Activated B cell treated with CpG ODN at 0.5 μM for 24 hours (primary cell): ENCODE measurements at places on chromosomes 4 and X. TPM values are rescaled to one million over a fixed set of nuclear protein-coding genes. Genes with fewer than 3 reads are reported as not detected.

- no peak for DNase-seq
Measured at GRCh38 chr4:84661191-84661939, 78.4 kb downstream of the CDS1 start.

GRCh38 chrX:97252111-97252510, 368.4 kb downstream of the RPA4 start:
- DNase-seq = no peak

GRCh38 chr4:25011135-25011866, 19.4 kb downstream of the LGI2 start:
- DNase-seq = no peak

DNA sequence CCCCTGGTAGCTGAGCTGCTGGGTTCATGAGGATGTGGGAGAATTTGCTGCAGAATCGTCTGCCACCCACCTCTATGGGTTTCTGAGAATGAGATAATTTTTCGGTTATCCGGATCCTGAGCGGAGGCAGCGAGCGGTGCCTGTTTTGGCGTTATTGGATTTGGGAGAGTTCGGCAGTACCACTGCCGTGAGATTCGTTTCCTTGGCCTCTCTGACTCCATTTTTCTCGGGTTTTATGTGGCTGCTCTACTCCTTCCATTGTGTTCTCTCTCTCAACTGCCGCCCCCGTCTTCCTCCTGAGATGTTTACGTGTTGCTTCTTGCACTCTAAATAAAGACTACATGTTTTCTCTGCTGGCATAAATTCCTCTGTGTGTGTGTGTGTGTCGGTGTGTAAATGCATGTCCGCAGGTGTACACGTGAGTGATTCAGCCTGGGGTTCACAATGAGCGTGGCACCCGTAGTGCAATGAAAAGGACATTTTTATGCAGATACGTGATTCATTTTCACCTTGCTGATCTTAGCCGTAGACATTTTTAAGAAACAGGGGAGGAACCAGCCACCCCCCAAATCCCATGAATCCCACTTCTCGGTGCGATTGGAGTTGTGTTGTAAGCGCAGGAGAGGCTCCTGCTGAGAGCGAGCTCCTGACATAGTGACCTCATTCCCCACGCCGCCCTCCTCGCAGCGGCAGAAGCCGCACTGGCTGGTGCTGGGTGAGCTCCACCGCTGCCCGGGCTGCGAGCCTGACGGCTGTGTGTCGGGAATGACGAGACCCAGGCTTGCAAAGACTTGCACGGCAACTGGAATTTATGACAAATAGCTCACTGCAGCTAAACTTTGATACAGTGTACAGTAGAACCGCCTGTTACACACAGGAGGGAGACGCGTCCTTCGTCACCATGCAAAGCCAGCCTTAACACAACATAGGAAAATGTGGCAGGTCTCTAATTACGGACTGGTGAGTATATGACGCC, 82.2 kb downstream of the STOX2 start:
- DNase-seq = no peak

DNA sequence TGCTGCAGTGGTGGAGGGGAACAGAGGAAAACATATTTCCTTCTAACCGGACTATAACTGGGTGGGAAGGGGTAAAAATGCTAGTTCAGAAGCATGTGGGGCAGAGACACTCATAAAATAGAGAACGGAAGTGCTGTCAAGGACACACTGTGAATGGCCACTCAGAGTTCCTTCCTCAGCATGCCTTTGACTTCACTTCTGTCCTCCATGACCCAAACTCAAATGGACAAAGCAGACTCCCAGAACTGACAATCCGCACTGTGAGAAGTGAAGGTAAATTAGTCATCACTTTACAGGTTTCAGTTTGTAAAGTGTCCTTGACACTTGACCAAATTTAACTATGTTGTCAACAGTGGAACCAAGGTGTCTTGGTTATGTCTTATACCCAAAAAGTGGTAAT, 30.2 kb upstream of the ELF2 start:
- no peak for DNase-seq

- no peak for DNase-seq
Measured at GRCh38 chr4:39608451-39608850, 30.2 kb downstream of the SMIM14 start.

DNA sequence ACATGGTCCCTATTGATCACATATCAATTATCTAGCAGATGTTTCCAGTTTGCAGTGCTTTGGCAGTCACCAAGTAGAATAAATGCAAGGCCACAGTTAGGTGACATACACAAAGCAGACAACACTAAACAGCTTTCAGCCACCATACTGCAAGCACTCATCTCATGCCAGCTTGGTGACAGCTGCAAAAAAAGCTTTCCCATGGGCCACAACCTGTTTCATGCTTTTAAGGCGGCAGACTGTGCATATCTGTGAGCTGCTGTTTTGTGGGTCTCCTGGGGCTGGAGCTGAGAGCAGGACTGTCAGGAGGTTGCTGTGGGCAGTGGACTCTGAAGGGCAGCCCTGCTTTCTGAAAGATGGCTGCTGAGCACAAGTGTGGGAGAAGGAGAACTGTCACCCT, 82.6 kb downstream of the FHDC1 start:
- no peak for DNase-seq

DNA sequence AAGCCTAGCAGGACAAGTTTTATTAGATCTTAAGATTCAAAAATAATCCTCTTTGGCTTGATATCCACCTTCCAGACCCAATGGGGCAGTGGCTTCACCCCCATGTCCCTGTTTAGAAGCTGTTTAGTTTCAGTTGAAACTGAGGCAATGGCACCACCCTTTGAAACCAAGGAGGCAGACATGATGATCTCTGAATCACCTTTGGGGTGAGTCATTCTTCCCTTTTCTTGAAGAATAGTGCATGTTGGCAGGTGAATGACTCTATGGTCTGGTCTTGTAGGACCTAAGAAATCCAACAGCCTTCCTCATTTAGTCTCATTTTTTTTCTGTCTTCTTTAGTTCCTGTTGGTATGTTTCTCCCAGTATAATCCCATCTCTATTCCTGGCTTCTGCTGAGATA, 29.5 kb upstream of the BMP15 start:
- no peak for DNase-seq

DNA sequence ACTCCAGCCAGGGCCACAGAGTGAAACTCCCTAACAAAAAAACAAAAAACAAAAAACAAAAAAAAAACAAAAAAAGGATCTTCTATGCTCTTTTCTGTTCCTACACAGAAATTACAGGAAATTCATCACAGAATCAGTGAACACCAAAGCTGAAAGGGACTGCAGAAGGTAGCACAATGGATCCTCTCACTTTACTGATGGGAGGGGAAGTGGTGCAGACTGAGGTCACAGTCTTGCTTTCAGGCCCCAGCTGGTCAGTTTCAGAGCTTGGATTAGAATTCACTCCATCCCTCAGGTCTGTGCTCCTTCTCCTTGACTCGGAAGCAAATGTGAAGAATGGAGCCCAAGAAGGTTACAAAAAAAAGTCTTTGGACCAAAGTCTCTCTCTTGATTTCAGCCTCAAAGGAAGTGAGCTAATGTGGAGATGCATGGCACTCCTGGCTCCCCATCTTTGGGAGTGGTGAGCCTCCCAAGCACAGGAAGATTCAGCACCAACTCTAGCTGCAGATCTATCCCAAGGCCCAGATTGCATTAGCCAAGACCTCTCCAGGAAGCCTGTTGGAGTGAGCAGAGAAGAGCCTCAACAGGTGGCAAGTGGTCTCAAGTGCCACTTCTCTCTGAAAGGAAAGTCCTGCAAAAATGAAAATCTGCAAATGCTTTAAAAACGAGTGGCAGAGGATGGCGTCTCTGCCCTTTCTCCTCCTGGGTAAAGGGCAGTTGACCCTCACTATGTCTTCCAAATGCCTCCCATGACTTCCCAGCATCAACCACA, 176.0 kb downstream of the MAML3 start:
- DNase-seq = no peak

The SMIM31 gene
- not detected in 2 replicates for total RNA-seq

The TKTL2 gene
- 0.11 and 0.17 TPM in 2 replicates for total RNA-seq
